NCI-H774 (cell line): ENCODE measurements at places on chromosomes 12 and 14.

DNA sequence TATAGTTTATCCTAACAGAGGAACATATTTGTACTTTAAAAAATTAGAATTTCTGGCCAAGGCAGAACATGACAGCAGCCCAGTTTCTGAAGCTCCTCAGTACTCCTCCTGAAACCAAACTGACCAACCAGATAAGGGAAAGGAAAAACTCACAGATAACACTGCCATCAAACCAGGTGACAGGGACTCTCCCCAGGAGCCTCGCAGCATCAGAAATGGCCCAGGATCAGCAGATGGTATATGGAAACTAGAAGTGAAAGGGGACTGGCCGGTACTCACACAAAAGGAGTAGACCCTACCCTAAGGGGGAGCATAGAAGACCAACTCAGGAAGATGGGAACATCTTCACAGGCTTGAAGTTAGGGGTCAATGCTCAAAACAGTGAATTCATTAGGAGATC is 22.0 kb downstream of the GALC start:
- DNase-seq: no peak

DNA sequence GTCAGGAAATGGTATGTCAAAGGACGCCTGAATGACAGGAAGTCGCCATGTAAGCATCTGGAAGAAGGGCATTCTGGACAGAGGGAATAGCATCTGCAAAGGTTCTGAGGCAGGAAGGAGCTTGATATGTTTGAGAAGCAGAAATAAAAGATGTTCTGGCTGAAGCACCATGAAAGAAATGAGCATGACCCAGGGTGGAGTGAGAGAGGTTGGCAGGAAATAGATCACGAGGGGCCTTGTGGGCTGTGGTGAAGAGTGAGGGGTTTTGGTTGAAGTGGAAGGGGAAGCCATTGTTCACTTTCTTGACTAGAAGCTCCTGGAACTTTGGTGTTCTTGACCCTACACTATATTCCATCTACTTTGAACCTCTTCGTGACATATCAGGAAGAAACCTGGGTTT is 99.4 kb upstream of the PARP11 start:
- DNase-seq: no peak

- no peak for DNase-seq
These were observed 15.6 kb upstream of the TTC7B start for GRCh38 chr14:90831821-90832220.

DNA sequence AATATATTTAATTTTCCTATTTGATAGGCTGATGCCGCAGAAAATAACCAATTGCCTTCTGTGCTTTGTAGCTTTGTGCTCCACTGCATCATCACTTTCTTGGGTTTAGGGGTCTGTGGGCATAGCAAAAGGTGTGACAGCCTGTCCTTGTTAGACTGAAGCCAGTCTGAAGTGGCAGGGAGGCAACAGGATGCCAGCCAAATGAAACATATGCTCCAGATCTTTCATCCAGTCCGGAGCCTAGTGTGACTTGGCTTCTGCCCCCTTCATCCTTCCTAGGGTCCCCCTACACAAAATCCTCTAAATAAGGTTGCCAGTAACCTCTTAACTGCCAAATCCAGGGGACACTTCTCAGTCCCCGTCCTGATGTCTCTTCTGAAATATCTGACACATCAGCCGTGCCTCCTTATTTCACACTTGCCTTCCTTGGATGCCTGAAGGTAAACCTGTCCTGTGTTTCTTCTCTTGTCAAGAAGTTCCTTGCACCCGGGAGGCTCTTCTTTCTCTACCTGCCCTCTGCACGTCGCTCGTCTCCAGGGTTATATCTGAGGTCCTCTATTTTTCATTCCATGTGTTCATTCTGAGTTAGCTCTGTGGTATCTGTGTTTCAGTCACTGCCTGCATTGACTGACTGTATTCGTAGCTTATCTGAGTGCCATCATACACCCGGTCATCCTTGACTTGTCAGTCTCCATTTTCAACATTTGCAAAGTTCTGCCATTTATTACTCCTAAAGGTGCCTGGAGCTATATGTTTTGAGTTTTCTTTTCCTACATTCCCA is 47.8 kb downstream of the HMGA2 start:
- DNase-seq: no peak

GRCh38 chr14:34851395-34851794 is 23.8 kb downstream of the BAZ1A start:
- no peak for DNase-seq

- DNase-seq: no peak
These were observed 41.9 kb upstream of the MMP17 start for GRCh38 chr12:131786331-131786730.

GRCh38 chr12:76719171-76720041 is 44.5 kb upstream of the ZDHHC17 start:
- DNase-seq: no peak

GRCh38 chr12:108204117-108204987 is 75.3 kb downstream of the WSCD2 start:
- DNase-seq: no peak

GRCh38 chr14:106530423-106531107 is 1004.2 kb downstream of the TMEM121 start:
- no peak for DNase-seq

DNA sequence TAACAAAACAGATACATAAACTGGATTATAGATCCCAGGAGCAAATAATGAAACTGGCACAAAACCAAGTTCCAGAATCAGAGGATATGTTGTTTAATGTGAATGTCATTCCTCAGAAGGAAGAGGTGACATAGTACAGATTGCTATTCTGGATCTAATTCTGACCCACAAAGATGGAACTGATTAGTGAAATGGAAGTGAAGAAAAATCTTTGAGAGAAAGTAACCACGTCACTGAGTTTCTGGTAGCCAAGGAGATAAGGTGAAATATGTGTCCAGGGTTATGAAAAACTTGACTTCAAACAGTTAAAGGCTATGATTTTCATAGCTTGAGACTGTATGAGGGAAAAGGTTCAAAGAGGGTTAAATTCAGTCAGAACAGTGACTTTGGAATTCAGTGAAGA is 8.3 kb downstream of the OR10AD1 start:
- DNase-seq: no peak

DNA sequence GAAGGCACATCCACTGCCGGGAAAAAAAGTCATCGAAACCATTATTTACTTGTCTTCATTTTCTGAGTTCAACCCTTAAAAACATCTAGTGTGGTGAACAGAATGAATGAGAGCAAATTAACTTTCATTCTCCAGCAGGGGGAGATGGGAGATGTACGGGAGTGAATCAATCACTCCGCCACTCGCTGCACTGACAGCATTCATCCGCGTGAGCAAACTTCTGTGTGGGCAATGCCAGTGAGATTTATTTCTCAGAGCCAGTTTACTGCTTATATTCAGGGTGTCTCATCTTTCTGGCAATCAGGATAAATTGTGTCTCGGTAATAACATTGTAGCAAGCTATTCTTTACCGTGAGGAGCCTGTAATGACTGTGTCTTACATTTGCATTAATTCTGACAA is 463.6 kb upstream of the MIS18BP1 start:
- DNase-seq: no peak

GRCh38 chr14:74525361-74525851 is 31.8 kb downstream of the ISCA2 start:
- DNase-seq: no peak

DNA sequence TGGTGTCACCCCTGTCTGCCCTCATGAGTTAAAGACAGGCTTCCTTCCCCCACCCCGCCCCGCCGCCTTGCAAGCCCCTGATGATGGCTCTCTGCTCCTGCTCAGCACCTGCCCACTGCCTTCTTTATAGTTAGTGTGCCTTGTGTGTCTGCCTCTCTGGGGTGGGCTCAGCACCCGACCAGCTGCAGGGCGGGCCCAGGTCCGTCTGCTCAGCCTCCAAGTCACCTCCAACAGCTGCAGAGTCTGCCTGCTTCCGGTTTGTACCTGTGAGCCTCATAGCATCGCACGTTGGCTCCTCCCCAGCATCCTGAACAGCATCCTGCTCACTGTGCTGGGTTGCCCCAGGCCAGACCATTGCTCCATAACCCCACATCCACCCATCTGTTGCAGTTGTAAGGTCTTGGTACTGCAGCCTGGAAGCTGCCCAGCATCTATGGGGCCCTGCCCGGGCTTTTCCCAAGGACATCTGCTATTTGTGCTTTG is 3.5 kb downstream of the TGFB3 start:
- DNase-seq: no peak

- no peak for DNase-seq
These were observed 22.2 kb downstream of the P2RX4 start for GRCh38 chr12:121232163-121232562.
